HCT116 (cell line): ENCODE measurements at places on chromosomes 2 and 18. TPM values are rescaled to one million over a fixed set of nuclear protein-coding genes. Genes with fewer than 3 reads are reported as not detected.

DNA sequence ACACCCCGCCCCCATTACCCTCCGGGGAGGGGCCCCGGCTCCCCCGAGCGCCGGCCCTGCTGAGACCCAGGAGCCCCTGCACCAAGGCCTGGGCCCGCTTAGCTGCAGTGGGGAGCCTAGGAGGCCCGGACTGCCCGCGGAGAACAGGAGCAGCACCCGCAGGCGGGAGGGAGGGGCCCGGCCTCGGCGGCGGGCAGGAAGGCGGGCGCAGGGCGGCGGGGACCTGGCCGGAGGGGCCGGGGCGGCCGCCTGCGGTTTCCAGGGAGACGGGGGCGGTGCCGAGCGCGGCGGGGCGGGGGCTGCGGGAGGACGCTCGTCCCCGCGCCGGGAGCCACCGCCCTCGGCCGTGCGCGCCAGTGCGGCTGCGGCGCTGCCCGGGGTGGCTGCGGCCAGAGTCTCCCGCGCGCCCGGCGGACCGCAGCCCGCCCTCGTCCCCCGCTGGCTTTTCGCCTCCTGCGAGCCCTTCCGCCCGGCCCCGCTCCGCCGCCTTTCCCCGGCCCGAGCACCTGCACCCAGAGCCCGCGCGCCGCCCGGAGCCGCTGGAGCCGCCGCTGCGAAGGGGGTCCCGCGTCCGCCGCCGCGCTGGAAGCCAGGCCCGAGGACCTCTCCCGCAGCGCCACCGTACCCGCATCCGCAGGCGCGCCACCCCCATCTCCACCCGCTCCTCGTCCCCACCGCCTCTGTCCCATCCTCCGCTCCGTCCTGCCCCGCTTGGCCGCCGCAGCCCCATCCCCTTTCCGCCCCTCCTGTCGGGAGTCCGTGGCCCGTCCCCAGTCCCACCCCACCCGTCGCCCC lies 17.2 kb downstream of the GPC1 start:
- no peak for DNase-seq

- no peak for DNase-seq
Measured at GRCh38 chr2:64905338-64906024, 83.7 kb upstream of the SLC1A4 start.

DNA sequence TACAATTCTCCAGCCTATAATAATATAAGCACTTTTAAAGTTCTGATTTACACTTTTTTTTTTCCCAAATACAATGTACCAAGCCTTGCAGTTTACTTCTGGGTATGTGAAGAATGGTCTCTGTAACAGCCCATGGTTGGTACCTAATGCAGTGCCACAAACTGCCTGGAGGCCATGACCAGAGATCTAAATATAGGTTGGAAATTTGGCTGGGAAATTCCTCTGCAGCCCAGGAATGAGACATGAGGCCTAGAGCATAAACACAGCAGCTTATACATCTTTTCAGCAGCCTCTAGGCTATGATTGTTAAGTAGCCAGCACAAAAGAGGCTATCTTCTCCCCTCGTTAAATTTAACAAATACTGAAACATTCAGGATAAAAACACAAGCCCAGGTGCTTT lies 432.0 kb upstream of the FAM98A start:
- DNase-seq = no peak

- DNase-seq = no peak
Measured at GRCh38 chr18:50080316-50080715, 114.6 kb downstream of the MYO5B start.

GRCh38 chr2:58976375-58977071 lies 735.4 kb upstream of the FANCL start:
- no peak for DNase-seq

- DNase-seq = no peak
Measured at GRCh38 chr2:203476881-203477280, 58.2 kb downstream of the RAPH1 start.

DNA sequence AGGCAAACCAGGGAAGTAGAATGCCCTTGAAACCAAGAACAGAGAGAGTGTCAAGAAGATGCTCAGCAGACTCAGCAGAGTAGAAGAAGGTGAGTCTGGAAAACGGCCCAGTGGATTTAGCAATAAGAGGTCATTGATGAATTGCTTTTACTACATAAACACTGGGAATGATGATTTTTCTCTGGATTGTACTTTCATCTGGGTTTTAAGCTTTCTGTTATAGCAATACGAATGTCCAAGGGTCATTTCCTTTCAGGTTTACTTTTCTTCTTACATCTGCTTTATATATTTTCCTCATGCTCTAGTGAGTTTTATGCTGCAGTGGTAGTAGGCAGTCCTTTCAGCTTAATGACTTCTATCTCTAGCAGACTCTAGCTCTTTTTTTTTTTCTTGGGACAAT lies 16.9 kb downstream of the EML6 start:
- DNase-seq = no peak

- no peak for DNase-seq
Measured at GRCh38 chr2:111701798-111702118, 182.2 kb downstream of the ANAPC1 start.

DNA sequence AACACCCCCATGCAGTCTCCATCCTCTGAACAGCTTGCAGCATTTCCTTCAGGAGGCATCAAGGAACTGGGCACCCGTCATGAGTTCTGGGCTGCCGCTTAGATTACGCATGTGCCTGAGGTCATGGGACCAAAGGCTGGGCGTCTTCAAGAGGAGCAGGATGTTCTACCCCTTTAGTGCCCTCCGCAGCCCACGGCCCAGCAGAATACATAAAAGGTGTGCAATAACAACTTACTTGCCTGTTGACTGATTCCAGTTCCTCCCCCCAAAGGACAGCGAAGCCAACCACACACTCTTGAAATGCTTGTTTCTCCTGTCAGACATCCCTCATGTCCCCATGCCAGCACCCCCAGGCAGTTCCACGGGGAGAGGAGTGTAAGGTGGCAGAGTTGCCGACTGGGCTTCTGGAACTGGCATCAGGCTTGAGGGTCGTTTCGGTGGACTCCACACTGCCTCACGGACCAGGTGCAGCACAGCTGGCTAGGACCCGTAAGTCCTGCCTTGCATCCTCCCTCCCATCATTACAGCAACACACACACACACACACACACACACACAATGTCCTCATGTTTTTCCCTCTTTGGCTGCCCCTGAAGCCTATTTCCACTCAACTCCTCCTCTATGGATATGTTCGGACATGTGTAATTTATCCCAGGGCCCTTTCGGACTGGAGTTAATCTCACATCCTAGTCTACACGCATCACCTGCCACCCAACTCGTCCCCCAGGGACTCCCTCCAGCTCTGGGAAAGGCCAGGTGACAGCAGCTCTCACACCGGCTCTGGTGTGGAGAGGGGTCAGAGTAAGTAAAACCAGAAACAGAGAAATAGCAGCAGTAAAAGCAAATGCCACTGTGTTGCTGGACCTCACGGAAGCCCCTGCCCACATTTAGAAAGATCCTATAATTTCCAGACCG lies 200.7 kb downstream of the BCL11A start:
- DNase-seq = no peak

DNA sequence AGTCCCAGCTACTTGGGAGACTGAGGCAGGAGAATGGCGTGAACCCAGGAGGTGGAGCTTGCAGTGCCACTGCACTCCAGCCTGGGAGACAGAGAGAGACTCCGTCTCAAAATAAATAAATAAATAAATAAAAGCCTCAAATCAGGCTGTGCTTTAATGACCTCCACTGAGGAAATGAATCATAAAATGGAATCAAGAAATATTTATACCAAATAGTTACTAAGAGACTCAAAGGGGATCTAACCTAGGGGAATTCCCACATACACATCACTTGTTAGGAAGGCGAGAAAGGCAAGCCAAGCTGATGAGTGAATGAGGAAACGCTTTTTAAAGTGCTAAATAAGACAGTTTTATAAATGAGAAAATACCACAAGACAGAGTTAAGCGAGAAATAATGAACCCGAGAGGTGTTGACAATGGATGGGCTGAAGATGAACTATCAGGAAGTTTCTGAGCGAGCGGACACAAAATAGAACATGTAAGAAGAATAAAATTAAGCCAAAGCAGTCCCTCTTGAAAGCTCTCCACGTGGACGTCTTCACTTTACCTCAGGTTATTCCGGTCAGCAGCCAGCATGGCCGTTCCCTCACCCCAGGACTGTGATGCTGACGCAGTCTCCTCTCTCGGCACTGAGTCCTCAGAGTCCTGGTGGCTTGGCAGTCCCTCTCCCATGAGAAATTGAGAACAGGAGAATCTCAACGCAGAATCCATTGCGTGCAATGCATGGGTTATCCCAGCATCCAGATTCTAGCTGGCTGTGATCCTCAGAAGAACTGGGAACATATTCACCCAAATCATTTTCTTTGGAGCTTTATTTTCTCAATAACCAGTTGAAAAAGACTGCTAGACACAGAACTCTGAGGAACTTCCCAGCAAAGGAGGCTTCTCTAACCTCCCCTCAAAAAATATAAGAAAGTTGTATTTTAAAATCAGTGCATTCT lies 22.3 kb downstream of the PXDN start:
- DNase-seq = no peak

- DNase-seq = no peak
Measured at GRCh38 chr2:161131804-161132203, 28.4 kb upstream of the TANK start.

DNA sequence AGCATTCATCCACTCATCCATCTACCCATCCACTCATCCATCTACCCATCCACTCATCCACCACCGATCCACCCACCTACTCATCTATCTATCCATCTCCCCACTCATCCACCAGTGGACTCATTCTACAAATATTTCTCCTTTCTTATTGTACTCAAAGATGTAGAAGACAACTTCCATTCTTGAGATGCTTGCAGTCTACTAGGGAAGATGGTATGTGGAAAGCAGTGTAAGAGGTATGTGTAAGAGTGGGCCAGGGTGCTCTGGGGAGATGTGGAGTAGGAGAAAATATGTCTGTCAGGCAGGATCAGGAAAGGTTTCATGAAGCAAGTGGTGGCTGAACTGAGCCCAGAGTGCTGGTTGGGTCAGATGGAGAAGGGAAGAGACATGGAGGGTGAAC lies 150.8 kb downstream of the CELF4 start:
- no peak for DNase-seq

DNA sequence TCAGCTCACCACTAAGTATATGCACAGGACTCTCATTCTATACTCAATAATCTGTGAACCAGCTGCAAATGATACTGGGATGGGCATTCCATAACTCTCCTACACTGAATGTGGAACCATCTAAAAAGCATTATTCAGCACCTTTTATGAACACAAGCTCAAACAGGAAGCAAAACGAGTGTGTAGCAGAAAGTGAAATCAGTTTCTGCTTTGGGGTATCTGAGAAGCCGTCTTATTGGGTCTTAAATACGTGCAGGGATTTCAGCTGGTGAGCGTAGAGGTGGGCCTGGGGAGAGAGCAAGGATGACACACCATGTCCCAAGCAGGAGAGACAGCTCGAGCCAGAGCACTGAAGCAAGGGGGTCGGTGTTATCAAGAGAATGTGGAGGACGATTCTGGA lies 120.0 kb upstream of the TTN start:
- no peak for DNase-seq

DNA sequence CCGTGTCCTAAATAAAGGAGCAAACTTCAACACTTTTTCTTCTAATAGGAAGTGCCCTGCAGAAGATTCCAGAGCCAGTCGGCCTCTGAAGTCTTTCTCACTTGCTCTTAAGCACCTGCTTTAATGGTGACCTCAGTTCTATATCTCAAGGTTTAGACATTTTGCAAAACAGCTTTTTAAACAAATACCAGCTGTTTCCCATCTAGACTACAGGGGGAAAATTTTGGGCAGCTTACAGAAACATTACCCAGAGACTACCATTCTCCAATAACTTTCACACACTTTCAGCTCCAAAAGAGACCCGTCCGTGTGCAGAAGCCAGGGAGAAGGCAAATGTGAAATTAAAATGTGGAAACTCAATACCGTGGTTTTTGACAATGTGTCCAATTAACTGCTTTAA lies 285.3 kb upstream of the CCDC68 start:
- no peak for DNase-seq

- no peak for DNase-seq
Measured at GRCh38 chr2:86199834-86200177, 549 bp downstream of the MRPL35 start.

- DNase-seq = no peak
Measured at GRCh38 chr2:169653636-169654035, 40.6 kb downstream of the CFAP210 start.

DNA sequence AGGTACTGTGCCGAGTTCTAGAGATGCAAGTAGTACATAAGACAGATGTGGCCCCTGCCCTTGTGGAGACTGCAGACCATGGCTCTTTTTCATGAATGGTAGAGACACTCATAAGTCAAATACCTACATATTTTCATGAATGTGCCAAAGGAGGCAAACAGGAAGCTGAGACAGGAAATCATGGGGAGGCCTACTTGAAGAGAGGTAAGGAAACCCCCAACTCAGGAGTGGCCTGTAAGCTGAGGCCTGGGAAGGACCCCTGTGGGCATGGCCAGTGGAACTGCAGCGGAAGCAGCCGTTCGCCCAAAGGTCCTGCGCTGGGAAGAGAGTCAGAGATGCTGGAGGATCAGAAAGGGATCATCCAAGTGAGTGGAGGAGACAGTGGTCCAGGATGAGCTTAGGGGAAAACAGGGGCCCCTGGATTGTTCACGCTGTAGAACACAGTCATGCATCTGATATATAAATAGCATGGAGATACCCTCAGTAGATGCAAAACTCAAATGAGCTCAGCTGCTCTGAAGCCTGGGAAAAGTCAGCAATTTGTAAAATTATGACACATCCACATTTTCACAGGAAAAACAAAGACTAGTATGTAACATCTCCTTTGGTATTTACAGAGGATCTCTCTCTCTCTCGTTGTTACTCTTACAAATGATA lies 228.9 kb downstream of the NEDD4L start:
- DNase-seq = no peak

GRCh38 chr2:134167015-134167414 lies 86.9 kb upstream of the MGAT5 start:
- DNase-seq = peak; percentile 8

DNA sequence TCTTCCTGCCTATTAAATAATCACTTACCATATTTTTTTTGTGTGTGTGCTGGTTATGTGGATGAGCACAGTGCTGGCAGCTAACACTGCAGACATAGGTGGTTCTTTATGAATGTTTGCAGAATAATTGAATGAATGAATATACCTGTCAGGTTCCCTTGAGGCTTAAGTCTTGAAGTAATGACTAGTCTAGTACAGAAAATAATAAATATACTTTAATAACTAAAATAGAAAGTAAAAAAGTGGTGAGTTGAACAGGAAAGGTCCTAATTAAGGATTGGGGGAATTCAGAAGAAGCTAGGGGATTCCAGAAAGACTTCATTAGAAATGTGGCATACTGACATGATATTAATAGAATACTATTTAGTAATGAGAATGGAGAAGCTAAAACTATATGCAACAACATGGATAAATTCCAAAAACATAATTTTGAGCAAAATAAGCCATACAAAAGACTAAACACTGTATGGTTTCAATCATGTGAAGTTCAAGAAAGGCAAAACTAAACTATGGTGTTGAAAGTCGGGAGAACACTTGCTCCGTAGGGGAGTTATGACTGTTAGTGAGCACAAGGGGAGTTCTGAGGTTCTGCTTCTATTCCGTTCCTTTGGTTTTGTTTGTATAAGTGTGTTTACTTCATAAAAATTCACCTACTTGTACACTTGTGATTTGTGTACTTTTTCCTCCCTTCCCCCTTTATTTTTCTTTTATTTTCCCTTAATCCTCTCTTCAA lies 464.6 kb downstream of the MTX2 start:
- DNase-seq = no peak

CCDC141 gene
- 0.30 TPM for total RNA-seq

TCF4 gene
- 0.42 TPM for total RNA-seq

LINC00305 gene
- total RNA-seq = not detected

FAHD2B gene
- 25.3 TPM for total RNA-seq

RAB27B gene
- total RNA-seq = 2.2 TPM

C2orf81 gene
- 6.5 TPM for total RNA-seq

LDLRAD4 gene
- 1.2 TPM for total RNA-seq

GKN2 gene
- not detected for total RNA-seq

FKBP1B gene
- 11.8 TPM for total RNA-seq

HK2 gene
- total RNA-seq = 42.5 TPM

ANKRD53 gene
- total RNA-seq = not detected
